ENCODE measurements at places on chromosomes 6 and 20.
A peak's percentile ranks its signal among the peaks of the same experiment; 100 is the strongest.

DNA sequence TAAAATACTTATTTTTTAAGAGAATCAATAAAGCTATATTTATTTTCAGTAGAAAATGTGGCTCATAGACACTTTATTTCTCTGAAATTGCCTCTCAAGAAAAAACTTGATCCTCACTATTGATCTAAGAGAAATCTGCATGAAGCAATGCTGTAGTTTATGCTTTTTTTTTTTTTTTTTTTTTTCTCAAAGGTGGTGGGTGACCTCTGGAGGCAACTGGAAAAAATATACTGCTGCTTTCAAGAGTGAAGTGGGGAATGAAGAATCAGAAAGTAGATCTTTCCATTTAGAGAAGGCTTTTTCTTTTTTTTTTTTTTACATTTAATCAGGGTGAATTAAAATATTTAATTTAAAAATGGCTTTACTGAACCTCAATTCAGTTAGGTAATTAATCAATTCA is 169.3 kb downstream of the SLC16A10 start:
- DNase-seq: no peak

- no peak for DNase-seq
These were observed 189.0 kb downstream of the JARID2 start for GRCh38 chr6:15434823-15435380.

DNA sequence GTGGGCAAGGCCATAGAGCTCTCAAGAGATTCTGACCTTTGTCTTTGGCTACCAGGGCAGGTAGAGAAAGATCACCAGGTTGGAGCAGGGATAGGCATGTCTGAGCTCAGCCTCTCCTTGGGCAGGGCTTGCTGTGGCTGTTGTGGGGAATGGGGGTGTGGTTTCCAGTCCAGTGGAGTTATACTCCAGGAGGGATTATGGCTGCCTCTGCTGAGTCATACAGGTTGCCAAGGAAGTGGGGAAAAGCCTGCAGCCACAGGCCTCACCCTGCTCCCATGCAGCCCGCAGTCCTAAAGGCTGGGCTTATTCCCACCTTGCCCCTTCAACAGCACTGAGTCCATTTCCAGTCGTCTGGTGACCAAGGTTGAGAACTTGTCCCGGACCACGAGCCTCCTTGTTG is 21.9 kb downstream of the MEP1A start:
- no peak for DNase-seq

DNA sequence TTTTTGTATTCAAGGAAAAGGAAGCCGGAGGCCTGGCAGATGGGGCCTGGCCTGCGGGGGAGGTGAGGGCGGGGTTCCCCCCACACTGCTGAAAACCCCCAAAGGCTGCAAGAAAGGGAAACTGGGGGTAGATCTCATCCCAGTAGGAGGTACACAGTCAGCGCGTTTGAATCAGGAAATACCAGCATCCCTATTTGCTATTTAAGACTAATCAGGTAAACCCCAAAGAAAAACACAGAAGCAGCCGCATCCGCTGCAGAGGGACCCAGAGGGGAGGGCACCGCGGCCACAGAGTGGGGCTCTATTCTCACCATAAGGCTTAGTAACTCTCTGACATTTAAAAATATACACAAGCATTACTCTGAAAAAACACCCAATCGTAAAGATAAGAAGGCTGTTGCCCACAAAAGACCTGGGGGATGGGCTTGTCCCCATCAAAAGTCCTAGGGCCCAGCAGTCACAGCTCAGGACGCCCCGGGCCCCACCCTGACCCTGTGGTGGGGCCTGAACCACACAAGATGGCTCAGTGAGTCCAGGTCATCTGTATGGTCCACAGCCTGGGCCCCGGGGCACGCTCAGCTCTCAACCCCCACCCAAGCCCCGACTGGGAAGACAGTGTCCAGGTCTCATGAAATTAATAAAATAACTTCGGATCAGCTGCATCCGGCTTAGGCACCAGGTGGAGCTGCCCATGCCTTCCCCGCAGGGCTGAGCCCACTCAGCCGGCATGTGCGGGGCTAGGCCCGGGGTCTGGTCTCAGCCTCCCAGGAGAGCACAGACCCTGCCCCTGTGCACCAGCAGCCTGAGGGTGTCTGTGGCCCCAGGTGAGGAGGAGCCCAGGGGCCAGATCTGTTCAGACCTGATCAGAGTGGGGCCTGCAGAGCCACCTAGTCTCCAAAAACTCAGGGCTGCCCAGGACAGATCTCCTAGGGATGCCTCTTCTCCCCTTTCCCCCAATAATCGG is 31.0 kb downstream of the KCNQ2 start:
- DNase-seq: peak; percentile 17

DNA sequence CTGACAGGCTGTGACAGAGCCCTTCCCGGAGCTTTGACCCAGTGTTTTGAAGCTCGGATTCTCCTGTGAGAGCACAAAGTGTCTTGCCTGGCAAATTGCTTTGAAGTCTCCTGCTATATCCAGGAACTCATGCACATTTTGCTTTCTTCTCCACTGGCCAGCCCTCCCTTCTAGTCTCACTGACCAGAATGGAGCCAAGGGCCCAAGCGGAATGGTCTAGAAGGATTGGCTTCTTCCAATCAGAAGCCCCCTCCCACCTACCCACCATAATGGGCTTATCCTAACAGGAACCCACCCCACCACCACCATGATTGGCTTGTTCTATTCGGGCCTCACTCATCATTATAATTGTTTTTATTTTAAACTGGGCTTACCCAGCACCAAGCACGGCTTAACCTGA is 130.1 kb downstream of the PXDC1 start:
- no peak for DNase-seq

DNA sequence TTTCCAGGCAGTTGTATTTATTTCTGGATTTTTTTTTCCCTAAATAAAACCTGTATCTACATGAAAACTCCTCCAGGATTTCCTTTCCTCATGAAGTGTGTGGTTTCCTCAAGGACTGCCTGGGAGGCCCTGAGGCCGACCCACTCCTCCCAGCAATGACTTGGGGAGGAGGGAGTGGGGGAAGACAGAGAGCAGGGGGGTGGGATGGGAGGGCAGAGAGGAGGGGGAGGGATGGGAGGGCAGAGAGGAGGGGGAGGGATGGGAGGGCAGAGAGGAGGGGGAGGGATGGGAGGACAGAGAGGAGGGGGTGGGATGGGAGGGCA is 161.8 kb upstream of the AGPAT4 start:
- DNase-seq: no peak

DNA sequence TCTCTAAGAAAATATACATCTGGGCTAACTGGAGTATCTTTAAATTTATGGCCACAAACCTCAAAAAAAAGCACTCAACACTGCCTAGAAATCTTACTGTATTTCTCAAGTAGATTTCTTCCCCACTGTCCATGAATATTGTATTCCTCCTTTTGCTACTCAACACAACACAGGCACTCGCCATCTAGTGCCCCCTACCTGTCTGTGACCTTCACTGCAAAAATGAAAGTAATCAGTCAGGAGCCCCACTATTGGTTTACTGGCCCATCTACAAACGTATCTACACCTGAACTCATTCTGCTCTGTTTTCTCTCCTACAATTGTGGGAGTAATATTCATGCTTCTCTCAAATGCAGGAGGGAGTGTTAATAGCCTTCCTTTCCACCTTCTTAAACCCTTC is 58.3 kb downstream of the LY86 start:
- DNase-seq: no peak

- DNase-seq: no peak
These were observed 23.7 kb downstream of the MOCS3 start for GRCh38 chr20:50982363-50982762.

All from immature natural killer cell (primary cell).